Right renal cortex interstitium (tissue), 3 donors: ENCODE measurements at places on chromosomes 13 and 19. TPM values are rescaled to one million over a fixed set of nuclear protein-coding genes. Genes with fewer than 3 reads are reported as not detected.

Gene PRTN3
- polyA plus RNA-seq, result 0.32 TPM

DNA sequence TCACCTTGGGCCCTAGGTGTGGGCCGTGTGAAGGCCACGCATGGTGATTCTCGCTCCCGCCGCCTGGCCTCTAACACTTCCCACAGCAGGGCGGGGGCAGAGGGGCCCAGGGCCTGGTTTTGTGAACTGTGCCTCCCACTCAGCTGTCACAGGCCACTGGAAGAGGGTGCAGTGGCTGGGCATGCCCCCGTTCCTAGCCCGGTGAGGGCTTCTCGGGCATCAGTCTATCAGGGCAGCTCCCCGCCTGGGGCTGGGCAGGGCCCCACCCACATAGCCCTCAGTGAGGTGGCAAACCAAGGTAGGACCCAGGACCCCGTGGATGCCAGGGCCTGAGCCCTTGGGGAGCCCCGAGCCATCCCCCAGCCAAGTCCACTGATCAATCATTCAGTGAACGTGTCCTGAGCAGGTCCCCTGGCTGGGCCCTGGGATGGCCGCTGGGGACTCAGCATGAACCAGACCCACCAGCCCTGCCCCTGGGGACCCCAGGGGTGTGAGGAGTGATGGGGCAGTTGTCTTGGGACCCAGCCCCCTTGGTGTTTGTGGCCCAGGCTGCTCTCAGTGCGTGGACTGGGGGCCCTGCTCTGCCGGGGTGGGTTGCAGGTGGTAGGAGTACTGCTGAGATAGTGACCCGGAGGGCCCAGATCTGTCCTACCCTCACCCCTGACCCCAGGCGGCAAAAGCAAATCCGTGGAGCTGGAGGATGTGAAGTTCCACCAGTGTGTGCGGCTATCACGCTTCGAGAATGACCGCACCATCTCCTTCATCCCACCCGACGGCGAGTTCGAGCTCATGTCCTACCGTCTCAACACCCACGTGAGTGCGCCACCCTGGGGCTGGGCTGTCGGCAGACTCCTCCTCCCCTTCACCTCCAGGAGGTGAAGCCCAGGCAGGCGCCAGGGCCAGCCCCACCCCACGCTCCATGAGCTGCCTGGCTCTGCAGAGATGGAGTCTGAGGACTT, 29.4 kb downstream of the AP1M1 start:
- no peak for DNase-seq

Gene SLITRK1
- polyA plus RNA-seq, result 0.31 TPM

DNA sequence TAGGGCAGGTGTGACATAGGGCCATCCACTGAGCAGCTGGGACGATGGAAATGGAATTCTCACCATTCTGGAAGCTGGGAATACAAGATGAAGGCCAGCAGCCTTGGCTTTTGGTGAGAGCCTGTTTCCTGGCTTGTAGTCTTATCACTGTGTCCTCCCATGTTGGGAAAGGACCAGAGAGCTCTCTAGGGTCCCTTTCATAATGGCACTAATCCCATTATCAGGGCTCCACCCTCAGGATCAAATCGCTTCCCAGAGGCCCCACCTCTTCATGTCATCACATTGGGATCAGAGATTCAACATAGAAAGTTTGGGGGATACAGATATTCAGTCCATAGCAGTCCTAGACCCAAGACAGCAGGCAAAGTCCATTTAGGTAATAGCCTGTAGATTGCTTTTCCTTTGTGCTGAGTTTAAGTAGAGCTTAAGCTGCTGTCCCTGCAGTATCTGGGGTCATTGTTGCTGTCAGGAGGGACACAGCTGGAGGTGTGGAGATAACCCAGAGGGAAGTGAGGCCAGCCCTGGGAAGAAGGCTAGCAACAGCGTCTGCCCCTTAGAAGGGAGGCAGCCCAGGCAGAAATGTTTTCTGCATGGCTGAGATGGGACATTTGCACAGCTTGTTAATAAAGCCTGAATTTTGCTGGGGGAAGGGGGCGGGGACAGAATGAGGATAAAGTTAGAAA, 136.5 kb upstream of the GPR12 start:
- DNase-seq, result no peak

GRCh38 chr13:43301346-43301969, 278.1 kb downstream of the DNAJC15 start:
- DNase-seq, result no peak

DNA sequence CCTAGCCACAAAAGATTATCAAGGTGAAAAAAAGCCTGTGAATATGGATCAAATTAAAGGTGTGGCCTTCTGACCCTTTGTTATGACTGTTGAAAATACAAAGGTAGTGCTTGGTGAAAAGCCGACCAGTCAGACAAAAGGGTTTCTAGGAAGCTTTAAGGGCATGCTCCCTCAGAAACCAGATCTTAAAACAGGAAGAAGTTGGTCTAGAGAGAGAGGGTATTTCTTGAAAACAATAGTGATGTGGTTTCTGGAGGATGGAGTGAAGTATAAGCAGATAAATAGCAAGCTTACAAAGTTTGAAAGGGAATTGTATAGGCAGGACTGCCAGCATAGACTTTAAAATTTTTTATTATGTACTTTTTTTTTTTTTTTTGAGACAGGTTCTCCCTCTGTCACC, 5.0 kb upstream of the EID2 start:
- no peak for DNase-seq

- DNase-seq, result no peak
Measured at GRCh38 chr13:80585531-80585930, 244.6 kb upstream of the SPRY2 start.

GRCh38 chr19:49761625-49762311, 1.3 kb downstream of the TSKS start:
- DNase-seq, result no peak

DNA sequence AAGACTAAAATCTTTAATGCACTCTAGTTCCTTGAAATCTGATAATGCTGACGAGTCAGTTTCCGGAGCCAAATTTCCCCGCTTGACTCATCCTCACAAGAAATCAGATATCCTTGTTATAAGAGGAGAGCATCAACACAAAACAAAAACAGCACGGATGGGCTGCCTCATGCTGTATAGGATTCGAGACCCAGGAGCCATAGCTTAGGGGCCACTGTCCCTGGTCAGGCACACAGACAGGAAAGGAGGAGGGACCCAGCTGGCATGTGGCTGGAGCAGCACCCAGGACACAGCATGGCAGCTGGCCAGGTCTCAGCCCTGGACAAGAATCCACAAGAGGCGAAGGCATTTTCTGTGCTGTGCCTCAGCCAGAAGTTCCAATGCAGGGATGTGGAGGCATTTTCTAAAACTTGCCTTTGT, 110.2 kb upstream of the SPATA13 start:
- no peak for DNase-seq

- DNase-seq, result no peak
Measured at GRCh38 chr13:74250738-74251190, 116.6 kb upstream of the KLF12 start.

Gene IZUMO2
- polyA plus RNA-seq, result not detected

Gene GNG7
- 5.0 TPM for polyA plus RNA-seq

DNA sequence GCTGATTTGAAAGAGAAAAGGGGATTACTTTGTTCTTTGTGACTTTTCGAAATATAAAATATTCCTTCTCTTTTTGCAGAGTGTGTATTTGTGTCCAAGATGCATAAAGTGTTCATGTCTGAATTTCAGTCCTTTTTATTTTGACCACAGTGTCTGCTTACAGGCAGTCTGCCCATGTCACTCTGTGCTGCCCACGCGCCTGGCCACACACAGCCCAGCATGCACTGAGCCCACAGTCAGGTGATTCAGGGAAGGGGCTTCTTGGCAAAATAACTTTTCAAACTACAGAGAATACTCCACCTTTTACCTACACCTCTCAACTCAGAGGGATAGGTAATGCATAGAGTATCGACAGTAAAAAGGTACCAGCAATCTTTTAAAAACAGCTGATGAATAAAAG, 142.5 kb upstream of the TRPC4 start:
- DNase-seq, result no peak

DNA sequence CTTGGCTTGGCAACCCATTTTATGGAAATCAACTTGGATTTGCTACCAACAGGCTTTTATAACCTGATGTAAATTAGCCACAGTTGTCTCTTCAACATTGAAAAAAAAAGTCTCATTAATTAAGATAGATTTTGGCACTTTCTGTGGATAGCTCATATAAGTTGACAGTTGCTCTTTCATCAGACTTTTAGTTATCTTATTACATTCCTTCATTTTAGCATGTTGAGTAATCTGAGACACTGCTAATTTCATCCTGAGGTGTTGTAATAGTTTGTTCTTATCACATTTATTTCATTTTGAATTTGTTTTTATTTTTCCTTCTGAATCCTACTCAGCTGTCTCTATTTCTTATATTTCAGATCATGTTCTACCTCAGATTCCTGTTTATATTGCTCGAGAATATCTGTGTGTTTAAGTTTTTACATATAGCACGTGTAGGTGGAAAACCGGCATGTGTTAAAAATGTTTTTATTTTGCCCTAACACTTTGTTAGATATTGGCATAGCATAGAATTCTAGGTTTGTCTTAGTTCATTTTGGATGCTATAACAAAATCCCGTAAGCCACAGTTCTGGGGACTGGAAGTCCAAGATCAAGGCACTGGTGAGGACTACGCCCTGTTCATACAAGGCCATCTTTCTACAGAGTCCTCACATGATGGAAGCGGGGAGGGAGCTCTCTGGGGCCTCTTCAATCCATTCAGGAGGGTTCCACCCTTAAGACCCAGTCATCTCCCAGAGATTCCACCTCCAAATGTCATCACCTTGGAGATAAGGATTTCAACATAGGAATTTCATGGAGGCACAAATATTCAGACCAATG, 239.4 kb downstream of the COL4A1 start:
- no peak for DNase-seq

Gene SULT2A1
- polyA plus RNA-seq, result 0.33 TPM

- DNase-seq, result no peak
Measured at GRCh38 chr13:114279146-114279545, 2.3 kb upstream of the UPF3A start.

- no peak for DNase-seq
Measured at GRCh38 chr13:112330479-112331381, 45.4 kb upstream of the SPACA7 start.

- no peak for DNase-seq
Measured at GRCh38 chr19:45939792-45940514, 25.4 kb upstream of the NANOS2 start.

- no peak for DNase-seq
Measured at GRCh38 chr13:26954976-26955375, 194.4 kb upstream of the GPR12 start.

DNA sequence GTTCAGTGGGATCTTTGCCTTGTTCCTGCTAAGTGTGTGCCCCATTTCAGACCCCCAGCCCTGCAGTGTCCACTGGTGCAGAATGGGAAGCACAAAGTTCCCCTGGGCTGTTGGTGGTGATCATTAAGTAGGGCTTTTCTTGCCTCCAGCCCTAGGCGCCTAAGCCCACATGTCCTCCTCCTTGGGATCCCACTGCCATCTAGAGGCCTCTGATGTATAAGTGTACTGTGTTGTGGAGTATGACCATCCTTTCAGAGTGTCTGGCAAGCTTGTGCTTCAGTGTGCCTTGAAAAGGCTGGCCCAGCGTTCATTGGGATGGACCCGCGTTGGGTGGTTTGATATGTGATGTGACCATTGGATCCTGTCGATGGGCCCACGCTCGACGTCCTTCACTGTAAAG, 71.2 kb downstream of the WASF3 start:
- no peak for DNase-seq

DNA sequence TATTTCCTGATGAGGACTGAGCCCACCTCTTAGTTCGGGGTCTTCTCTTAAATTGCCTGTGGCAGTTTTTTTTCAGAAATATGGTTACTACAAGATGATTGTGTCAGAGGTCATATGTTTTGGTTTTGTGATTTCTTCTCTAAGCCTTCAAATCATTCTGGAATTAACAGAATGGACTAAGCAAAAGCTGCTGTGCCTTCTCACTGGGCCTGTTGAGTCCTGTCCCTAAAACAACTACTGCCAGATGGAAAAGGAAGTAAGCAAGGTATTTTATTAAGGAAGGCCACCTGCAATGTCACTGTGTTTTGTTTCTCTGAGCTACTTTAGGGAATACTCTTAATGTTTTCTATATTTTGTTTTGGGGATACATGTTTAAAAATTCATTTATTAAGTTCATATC, 470.8 kb downstream of the PCDH20 start:
- DNase-seq, result no peak

DNA sequence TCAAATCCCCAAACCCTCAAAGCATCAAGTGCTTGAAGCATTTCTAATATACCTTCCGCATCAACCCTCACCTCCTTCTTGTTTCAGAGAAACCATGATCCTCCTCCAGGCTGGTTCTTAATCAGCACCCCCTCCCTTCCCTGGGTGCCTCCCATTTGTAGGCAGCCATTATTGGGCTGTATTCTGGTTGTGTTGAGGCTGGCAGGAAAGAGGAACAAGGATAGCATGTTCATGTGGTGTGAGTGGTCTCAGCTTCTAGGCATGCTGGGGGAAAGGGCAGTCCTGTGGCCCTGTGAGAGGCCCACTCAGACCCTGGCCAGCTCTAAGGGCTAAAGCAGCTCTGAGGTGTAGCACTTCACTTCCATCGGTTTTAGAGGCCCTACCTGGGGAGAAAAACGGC, 18.9 kb upstream of the TRIM13 start:
- DNase-seq, result no peak

GRCh38 chr19:15045506-15045905, 3.8 kb upstream of the CASP14 start:
- no peak for DNase-seq

GRCh38 chr13:37344056-37344455, 238.6 kb upstream of the CSNK1A1L start:
- no peak for DNase-seq

GRCh38 chr19:42095814-42096230, 19.9 kb downstream of the ZNF574 start:
- DNase-seq, result no peak

DNA sequence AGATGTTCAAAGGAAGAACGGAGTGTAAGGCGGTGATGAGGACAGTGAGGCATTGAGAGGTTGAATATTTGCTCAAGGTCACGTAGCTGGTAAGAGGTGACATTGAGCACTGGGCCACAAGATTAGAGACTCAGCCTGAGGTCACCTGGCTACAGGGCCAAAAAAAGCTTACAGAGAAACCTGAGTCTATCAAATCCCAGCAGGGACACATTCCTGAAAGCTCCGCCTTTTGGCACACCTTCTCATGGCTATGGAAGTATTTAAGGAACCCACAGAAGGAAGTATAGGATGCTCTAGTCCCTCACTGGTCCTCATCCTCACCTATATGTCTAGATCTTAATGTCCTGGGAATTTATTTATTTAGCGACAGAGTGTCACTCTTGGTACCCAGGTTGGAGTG, 17.4 kb downstream of the ZNF586 start:
- DNase-seq, result no peak
